Astrocyte (in vitro differentiated cells and primary cell): ENCODE measurements at places on chromosomes 1 and 21.
A peak's percentile ranks its signal among the peaks of the same experiment; 100 is the strongest.

GRCh38 chr1:169103480-169103893 lies 3.0 kb upstream of the ATP1B1 start:
- no peak for DNase-seq

GRCh38 chr1:40532844-40533424 lies 1.5 kb downstream of the ZNF684 start:
- peak; percentile 34 for DNase-seq

- no peak for DNase-seq
Observed at GRCh38 chr1:1244192-1244811, 2.2 kb downstream of the C1QTNF12 start.

DNA sequence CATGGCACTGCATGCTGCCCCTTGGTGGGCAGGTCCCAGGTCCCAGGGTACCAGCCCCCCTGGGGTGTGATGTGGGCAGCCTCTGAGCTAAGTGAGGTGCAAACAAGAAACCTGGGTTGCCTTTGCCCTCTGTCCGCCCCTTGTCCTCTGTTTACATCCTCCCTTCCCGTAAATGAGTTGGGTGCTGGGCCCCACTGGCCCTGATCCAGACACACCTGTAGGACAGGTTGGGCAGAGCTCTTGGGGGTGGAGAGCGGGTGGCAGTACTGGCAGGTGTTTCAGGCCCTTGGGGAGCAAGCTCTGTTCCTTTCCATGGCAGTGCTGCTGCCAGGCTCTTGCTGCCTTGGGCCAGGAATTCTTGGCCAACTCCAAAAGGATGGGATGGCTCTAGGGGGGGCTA lies 35.8 kb downstream of the ELF3 start:
- no peak for DNase-seq

DNA sequence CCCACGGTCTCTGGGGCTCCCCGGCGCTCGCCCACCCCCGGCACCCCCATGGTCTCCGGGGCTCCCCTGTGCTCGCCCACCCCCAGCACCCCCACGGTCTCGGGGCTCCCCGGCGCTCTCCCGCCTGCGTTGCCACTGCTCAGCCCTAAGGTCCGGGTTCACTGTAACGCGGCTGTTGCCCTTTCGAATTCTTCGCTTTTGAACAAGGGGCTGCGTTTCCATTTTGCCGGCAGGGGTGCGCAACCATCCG lies 5.2 kb upstream of the FTCD start:
- DNase-seq: no peak

DNA sequence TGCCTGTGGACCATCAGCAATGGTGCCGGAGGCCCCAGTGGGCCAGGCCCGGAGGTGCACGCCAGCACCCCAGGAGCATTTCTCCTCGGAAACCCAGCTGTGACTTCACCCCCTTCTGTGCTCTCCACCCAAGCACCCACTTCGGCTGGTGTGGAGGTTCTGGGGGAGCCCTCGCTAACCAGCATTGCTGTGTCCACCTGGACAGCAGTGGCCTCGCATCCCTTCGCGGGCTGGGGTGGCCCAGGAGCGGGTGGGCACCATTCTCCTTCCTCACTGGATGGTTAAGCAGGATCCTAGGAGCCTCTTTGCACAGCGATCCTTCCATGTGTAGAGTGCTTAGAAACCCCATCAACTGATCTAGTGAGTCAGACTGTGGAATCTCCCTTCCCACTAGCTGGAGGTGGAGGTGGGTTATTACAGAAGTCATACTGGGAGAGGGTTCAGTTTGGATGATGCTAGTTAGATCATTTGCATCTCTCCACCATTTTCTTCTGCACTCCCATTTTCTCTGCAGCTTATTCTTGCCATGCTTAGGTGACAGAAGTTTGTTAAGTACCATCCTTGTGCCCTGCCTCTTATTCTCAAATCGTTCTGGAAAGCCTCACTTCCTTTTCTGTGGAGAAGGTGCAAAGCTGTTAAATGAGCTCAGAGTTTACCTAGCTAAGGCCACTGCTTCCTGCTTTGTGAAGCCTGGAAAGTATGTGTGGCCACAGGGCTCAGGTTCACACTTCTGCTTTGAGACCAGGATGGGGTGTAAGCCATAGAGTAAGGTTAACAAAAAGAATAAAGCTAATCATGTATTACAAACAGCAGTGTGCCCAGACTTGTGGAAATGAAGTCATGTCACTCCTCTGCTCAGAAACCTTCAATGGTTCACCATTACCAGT lies 32.3 kb downstream of the TBX19 start:
- DNase-seq: no peak
